Stimulated activated CD4-positive, alpha-beta T cell treated with anti-CD3 and anti-CD28 coated beads, Interleukin-1b, Interleukin-23, amount 100 ng/mL, for 1 hour (primary cell): ENCODE measurements at places on chromosomes 11 and 22.

DNA sequence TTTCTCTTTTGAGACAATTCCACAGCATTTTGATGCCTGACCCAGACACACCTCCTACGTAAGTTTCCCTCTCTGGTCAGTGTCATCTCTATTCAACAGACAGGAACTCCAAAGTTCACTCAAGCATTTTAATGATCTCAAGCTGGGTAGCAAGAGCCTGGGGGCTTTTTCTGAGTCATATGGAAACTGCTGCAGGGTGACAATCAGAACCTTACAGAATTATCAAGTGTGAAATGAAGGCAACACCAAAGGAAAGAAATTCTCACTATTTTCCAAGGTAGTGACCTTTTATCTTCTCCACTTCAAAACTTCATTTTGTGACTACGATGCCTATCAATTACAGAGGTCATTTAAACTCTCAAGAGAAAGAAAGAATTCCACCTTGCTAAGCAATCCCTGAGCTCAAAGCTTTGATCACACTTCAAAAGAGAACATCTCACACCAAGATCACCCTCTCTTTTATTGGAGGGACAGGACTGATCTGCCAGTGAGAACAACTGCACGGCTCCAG, 229.0 kb upstream of the ZC3H12C start:
- DNase-seq, result no peak

GRCh38 chr22:29994027-29994715, 86.1 kb upstream of the HORMAD2 start:
- no peak for DNase-seq

DNA sequence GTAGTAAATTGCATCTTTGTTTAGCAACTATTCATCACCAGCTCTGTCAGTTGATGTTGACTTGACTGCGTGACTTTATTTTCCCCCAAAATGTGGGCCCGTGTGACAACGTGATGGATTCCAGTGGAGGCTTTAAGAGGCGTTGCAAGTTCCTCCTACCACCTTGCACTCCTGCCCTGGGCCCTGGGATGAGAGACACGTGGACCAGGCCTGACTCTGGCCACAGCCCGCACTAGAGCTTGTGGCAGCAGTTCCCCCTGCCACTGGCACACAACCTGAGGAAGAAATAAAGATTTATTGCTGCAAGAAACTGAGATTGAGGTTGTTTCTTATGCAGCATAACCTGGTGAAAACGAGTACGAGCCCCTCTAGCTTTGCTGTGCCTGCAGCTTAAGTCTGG, 31.9 kb downstream of the RASD2 start:
- no peak for DNase-seq

DNA sequence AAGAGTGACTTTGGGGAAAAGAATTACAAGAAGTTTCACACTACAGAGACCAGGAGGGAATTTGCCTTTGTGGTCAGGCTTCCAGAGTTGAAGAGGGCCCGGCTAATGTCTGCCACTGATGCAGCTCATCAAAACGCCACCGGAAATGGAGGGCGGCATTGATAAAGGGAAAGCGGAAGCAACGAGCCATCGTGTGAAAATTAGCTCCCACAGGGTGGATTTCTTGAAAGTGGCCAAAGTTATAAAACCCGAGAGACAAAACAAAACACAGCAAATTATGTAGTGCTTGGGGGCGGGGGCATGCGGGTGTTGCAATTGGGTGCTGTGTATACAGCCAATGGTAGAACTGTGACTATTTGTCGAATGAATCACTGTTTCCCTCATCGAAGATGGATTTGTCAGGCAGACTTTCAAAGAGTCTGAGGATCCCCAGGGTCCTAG, 113.0 kb downstream of the ADAMTS15 start:
- DNase-seq, result no peak

- no peak for DNase-seq
Observed at GRCh38 chr11:69791276-69792180, 16.4 kb upstream of the FGF4 start.

DNA sequence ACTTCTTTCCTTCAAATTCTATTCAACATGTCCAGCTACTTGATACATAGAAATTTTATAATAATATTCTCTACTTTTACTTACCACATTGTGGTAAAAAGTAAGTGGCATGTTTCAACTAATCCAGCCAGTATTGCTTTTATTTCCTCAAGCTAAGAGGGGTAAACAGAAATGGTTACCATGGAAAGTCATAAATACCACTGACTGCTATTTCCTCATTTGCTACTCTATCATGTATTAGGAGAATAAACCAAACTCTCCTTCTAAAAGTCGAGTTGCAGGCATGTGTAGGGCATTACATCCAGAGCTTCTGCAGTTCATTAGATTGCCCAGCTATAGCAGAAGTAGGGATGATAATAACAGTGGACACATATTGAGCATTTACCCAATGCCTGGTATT, 208.4 kb downstream of the MAML2 start:
- DNase-seq, result no peak

DNA sequence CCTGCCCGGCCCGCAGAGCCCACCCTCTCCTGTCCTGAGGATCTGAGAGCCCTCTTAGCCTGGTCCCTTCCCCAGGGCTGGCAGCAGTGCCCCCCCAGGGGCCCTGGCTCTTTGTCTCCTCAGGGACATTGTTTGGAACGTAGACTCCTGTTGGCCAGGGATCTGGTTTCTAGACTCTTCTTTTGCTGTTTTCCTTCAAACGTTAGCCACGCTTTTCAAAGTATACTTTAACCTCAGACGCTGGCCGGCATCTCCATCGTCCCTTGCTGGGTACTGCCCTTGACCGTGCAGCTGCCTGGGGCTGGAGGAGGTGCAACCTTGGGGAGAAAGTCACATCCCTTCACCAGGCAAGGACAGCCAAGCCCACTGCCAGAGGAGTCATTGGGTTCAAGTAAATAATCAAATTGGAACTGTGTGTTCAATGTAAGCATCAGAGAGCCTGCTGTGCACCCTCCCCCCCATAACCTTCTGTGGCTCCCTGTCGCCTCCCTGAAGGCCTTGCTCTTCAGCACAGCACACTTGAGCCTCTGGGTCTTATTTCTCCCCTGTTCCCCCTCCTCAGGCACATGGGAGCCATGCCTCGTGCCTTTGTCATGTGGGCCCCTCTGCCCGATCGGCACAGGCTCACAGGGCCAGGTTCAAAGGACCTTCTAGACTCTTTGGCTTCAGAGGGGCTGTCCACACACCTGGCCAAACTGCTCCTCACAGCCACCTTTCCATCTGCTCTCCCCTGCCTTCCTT, 21.8 kb upstream of the WNT7B start:
- DNase-seq, result no peak

DNA sequence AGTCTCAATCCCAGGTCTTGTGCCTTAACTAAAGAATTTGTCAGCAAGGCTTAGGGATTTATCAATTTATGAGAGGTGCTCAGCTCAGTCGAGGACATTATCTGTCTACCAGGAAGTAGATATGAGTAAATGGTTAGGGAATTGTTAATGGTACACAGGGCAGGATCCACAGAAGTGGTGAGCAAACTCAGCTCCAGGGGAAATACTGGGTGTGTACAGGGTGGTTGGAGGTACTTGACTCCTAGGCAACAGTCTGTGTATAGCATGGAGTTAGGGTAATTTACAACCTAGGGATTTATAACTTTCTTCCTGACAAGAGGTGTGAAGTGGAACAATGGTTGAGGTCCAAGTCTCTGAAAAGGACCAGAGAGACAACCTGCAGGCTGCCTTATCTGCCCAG, 123.4 kb upstream of the OR9Q1 start:
- no peak for DNase-seq

- DNase-seq, result no peak
Observed at GRCh38 chr11:81022057-81022456, 1581.2 kb upstream of the TENM4 start.

DNA sequence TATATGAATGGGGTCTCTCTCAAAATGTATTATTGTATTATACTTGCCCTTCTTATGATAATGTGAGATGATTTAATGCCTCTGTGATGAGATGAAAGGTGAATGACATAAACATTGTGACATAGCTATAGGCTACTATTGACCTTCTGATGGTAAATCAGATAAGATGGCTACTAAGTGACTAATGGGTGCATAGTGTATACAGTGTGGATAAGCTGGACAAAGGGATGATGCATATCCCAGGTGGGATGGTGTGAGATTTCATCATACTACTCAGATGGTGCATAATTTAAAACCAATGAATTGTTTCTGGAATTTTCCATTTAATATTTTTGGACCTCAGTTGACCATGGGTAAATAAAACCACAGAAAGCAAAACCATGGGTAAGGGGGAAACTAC, 243.5 kb downstream of the SBF2 start:
- no peak for DNase-seq

DNA sequence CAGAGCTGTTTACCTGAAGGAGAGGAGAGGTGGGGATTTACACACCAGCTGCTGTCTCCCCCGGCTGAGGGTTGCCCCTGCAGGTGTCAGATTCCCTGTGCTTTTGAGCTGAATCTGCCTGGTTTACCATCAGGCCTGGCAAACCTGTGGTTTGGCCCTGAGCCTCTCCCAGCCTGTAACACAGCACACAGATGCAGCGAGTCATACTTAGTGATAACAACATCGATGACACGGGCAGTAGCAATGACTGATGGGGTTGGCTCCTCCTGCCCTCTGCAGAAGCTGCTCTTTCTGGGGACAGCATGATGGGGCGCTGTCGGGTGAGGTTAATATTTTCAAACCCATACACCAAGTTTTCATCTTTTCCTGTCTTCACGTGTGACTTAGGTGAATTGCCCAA, 380.0 kb upstream of the B3GAT1 start:
- no peak for DNase-seq

DNA sequence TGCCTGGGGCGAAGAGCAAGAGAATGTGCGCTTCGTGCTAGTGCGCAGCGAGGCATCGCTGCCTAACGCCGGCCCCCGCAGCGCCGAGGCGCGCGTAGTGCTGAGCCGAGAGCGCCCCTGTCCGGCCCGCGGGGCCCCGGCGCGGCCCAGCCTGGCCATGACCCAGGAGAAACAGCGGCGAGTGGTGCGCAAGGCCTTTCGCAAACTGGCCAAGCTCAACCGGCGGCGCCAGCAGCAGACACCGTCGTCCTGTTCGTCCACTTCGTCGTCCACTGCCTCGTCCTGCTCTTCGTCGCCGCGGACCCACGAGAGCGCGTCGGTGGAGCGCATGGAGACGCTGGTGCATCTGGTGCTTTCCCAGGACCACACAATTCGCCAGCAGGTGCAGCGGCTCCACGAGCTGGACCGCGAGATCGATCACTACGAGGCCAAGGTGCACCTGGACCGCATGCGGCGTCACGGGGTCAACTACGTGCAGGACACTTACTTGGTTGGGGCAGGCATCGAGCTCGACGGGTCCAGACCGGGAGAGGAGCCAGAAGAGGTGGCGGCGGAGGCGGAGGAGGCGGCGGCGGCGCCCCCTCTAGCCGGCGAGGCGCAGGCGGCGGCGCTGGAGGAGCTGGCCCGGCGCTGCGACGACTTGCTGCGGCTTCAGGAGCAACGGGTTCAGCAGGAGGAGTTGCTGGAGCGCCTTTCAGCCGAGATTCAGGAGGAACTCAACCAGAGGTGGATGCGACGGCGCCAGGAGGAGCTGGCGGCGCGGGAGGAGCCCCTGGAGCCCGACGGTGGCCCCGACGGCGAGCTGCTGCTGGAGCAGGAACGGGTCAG, 1.0 kb downstream of the RASSF10 start:
- DNase-seq, result no peak
